ENCODE measurements at places on chromosomes 12 and 14.

- no peak for DNase-seq
Measured at GRCh38 chr12:83971781-83972180, 940.8 kb downstream of the SLC6A15 start.

DNA sequence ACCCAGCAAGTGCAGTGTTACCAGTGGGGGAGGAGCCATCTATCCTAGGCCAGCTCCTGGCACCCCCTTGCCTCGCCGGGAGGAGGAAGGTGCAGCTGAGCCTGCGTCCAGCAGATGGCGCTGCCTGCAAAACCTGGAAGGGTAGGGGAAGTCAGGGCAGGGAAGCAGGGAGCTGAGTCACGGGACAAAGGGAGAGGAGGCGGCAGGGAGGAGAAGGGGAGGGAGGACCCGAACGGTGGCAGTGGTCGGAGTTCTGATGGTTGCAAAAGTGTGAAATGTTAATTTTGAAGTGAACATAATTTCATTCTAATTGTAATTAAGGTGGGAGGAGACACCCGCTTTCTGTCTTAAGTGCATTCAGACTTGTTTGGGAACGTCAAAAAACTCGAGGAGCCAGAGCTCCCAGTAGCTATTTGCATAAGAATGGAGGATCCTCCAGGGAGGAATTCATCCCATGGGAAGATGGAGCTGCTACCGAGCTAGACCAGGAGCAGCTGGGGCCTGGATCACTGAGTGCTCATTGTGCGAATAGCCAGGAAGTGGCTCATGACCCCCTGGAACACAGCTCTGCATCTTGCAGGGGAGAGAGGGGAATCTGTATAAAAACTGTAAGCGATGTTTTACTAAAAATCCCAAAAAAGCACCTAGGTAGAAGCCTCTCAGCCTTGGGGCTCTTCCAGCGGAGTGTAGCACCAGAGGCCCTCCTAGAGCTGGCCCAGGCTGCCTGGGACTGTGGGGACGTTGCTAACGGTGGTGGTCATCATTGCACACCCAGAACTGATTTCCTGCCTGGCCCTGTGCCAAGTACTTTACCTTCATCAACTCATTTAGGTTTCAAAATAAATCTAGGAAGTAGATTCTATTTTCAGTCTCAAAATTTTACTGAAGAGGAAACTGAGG, 59.5 kb downstream of the EMP1 start:
- DNase-seq = peak; percentile 14

- DNase-seq = no peak
Measured at GRCh38 chr14:36493761-36494160, 26.3 kb downstream of the NKX2-1 start.

- no peak for DNase-seq
Measured at GRCh38 chr12:8855891-8856290, 33.5 kb downstream of the A2ML1 start.

DNA sequence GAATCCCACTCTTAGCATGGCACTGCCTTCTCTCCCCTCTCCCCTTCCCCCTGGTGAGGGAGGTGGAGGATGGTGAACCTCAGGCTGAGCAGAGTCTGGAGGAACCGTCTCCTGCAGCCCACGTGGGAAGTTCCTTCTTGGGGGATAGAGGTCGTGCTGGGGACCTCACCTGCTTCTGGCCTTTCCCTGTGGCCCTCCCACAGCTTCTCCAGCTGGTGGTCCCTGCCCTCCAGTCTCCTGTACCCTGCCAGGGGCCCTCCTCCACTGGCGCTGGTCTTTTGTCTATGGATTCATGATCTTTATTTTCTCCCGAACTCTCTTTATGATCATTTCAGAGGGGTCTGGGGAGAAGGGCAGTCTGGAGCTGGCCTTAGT, 9.0 kb upstream of the MTA1 start:
- no peak for DNase-seq

DNA sequence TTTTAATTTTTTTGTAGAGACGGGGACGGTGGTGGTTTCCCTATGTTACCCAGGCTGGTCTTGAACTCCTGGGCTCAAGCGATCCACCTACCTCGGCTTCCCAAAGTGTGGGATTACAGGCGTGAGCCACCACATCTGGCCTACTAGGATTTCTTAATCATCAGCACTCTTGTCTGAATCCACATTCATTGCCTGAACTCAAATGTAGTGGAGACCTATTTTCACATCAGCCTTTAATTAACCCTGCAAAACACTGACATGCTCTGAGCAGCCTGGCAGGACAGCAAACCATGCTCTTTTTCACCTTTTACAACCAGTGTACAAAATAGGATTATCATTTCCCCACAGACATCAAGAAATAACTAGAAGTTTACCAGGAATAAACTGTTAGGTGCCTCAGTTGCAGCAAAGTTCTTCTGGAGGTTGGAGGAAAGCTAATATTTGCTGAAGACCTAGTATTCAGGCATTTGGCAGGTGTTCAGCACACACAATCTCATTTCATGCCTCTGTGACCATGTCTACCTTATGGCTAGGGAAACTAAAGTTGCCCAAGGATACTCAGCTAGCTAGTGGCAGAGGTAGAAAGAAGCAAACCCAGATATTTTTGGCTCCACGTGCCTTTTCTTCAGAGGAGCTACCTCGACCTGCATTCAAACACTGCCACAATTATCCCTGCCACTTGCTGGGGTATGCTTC, 37.7 kb downstream of the CFL2 start:
- DNase-seq = no peak

DNA sequence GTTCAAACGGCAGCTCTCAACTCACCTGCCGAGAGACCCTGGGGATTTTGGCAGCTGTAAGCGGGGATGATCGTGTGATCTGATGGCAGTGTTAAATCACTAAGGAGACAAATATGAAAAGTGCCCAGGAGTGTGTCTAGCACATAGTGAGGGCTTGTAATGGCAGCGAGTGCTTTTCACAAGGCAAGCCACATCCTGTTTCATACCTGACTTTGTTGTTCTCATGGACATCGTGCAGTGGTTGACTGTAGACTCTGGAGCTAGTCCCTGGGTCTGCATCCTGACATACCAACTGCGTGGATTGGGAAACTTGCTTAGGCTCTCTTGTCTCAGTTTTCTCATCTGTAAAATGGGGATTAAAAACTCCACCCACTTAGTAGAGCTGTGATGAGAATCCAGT, 148.5 kb downstream of the VRK1 start:
- no peak for DNase-seq

- no peak for DNase-seq
Measured at GRCh38 chr14:24813089-24813815, 179.3 kb upstream of the GZMB start.

- no peak for DNase-seq
Measured at GRCh38 chr12:113065126-113066007, 8.8 kb downstream of the DTX1 start.

GRCh38 chr12:76519538-76519937, 40.0 kb downstream of the OSBPL8 start:
- DNase-seq = no peak

DNA sequence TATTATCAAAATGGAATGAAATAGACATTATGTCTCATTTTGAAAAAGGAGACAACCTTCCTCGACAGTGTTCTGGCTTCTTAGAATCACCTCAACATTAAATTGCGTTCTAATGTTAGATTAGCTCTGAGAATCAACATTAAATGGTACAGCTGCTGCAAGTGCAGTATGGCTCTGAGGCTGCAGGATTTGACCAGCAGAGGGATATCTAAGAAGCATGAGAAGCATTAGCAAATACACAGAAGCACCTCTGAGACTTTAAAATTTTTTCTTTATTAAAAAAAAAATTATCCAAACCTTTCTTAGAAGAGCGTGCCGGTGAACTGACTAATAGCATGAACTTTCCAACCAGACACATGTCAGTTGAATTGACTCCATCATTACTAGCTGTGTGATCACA, 253.4 kb upstream of the LRIG3 start:
- DNase-seq = no peak

DNA sequence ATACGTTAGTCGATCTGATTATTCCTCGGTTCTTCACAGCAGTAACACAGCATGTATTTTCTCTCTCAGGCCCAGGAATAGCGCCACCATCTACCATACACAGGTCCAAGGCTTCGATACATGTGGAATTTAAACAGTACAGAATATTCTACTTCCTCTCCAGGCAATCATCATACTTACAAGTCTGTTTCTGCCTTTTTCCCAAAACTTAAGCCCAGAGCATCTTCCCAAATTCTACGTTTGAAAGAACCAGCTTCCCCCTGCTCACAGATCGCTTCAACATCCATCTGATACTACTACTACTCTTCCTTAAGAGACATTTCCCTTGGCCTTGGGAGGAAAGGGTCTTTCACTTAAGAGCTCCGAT, 626 bp downstream of the TXNDC16 start:
- DNase-seq = no peak

DNA sequence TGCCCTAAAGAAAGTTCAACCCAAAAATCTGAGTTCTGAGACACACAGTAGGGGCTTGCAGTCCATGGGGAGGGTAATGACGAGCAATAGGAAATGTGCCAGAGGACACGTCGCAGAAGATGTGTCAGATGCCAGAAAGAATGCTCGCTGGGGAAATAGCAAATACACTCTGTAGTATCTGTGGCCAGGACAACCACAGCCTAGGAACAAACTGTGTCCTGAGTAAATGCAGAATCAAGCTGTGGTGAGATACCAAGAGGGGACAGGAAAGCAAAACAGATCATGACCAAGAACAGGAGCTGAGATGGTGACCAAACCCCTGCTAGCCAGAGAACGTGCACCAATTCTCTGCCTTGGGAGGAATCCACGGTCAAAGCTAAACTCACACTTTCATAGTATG, 9.1 kb downstream of the CRACR2A start:
- no peak for DNase-seq

DNA sequence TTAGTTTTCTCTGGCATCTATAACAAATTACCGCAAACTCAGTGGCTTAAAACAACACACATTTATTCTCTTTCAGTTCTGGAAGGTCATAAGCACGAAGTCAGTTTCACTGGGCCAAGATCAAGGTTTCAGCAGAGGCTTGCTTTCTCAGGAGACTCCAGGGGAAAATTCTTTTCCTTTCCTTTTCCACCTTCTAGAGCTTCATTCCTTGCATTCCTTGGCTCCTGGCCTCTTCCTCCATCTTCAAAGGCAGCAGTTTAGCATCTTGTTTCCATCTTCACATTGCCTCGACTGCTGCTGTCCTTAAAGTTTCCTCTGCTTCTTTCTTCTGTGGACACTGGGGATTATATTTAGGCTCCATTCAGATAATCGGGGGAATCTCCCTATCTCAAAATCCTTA, 106.1 kb downstream of the PDE3A start:
- DNase-seq = no peak

DNA sequence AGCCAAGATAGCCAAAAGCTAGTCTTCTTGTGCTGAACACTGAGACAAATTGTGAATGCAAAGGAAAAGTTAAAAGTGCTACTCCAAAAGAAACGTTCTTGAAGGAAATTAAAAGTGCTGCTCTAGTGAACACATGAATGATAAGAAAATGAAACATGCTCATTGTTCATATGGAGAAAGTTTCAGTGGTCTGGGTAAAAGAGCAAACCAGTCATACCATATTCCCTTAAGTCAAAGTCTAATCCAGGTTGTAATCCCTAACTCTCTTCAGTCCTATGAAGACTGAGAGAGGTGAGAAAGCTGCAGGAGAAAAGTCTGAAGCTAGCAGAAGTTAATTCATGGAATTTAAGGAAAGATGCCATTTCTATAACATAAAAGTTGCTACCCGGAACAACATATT, 121.5 kb downstream of the MNAT1 start:
- no peak for DNase-seq

DNA sequence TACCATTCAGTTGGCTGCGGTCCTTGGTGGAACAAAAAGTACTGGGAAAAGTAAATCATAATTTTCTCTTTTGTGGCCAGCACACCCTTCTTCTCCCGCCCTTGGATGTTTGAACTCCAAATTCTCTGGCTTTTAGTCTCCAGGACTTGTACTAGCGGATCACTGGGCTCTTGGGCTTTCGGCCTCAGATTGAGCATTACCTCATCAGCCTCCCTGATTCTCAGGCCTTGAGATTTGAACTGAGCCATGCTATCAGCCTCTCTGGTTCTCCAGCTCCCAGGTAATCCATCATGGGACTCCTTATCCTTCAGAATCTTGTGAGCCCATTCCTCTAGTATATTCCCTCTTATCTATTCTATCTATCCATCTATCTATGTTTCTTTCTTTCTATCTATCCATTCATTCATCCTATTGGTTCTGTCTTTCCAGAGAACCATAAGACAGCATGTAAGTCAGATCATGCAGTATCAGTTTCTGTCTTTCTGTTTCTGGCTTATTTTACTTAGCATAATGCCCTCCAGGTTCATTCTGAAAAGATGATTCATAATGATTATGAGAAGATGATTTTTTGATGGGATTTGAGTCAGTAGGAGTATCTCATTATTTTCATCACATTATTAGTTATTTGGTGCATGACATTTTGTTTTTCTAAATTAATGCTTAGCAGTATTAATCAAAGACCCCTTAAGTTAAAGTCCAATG, 814.9 kb downstream of the LRFN5 start:
- no peak for DNase-seq

- no peak for DNase-seq
Measured at GRCh38 chr14:28373721-28374120, 392.9 kb upstream of the FOXG1 start.

- DNase-seq = no peak
Measured at GRCh38 chr12:16198884-16199283, 78.6 kb downstream of the SLC15A5 start.

DNA sequence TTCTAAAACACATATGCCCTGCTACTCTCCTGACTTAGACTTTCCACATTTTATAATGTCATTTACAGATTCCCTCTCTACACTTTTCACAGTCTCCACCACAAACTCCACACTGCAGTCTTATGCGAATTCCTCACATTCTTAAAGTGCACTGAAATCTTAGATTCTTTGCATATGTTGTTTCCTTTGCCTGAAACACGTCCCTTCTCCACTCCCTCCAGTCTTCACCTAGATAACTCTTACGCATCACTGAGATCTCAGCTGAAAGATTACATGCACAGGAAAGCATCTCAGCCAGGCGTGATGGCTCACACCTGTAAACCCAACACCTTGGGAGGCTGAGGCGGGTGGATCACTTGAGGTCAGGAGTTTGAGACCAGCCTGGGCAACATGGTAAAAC, 3.8 kb upstream of the ARHGAP9 start:
- no peak for DNase-seq

DNA sequence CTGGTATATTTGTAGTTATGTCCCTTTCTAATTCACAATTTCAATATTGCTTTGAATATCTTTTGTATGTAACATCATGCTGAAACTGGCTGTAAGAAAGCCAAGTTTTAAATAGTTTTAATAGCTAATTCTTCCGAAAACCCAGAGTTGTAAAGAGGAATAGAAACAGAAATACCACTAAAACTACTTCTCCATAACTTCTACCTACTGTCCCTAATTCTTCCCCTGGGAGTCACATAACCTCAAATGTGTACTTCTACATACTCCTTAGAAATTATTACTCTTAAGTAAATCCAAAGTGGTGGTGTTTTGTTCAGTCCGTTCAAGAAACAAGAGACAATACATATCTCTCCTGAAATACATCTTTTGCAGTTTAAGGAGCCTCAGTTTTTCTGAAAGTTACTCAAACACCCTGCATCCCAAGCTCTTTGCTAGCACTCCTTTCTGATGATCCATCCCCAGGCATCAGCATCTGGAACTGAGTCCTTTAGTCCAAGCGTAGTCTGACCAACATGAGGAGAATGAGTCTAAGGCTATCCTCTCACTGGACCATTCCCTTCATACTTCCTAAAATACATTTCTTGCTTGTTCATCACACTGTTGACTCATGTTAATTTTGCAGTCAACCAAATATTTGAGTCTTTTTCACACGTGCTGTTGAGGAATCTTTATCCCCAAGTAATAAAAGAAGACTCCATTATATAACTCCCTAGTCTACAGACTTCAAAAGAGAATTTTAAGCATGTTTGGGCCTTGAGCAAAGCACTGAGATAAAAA, 214.3 kb upstream of the NUDT4 start:
- DNase-seq = no peak
